Activated T-cell treated with anti-CD3 and anti-CD28 coated beads for 24 hours (primary cell): ENCODE measurements at places on chromosomes 2 and 18.

DNA sequence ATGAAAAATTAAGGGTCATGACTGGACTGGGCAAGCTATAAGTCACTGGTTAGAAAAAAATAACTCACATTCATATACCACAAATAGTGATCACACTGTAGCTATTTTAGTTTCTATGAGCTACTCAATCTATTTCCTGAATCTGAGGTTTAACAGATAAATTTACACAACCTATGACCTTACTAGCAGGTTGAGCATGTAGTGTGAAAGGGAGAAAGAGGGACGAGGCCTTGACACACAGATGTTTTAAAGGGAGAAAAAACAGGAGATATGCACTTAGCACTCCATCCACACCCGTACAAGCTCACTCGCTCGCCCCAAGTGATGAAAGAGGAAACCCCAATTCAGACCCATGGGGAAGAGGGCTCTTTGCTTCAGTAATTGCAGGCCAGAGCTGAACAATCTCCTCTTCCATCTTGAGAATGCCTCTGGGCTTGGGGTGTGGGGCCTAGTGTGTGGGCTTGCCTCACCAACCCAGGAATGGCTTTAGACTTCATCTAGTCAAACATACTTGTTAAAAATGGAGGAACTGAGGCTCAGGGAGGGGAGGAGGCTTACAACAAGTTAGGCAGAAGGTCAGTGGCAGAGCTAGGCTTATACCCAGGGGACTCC is 10.7 kb downstream of the CYRIA start:
- DNase-seq = no peak

- no peak for DNase-seq
Observed at GRCh38 chr2:228543117-228543516, 361.6 kb upstream of the SPHKAP start.

DNA sequence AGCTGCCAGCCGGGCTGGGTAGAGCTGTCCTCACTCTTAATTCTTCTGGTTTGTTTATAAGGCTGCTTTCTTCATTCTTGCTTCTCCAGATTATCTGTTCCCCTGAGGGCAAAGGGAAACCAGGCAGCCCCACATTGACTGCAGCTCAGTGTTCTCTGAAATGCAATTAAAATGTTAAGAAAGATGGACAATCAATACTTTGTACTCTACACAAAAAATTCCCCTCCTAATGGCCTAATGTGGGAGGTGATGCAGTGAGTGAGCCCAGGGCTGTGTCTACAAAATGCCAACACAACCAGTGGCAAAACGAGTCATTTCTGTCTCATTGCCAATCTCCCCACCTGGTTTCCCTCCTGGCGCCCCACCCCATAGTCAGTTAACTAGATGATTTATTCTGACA is 541.7 kb upstream of the RAB6C start:
- DNase-seq = no peak

- DNase-seq = no peak
Observed at GRCh38 chr18:3180325-3180724, 39.4 kb downstream of the MYOM1 start.

GRCh38 chr2:216683846-216684245 is 11.5 kb downstream of the IGFBP5 start:
- no peak for DNase-seq

DNA sequence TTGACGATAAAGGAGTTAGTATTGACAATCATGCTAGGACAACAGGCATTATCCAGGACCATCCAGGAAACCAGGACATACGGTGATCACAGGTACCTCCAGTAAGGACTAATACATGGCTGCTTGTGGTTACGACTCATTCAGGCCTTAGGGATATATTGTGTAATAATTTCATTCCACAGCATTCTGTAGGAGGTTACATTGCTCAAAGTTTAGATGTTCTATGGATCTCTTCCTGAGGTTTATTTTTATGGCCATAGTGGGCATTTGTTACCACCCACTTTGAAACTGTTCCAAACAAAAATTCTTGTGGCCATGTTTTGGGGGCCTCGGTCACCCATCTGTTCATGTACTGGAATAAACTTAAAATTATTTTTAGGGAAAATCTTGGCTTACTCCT is 431.6 kb downstream of the METTL4 start:
- no peak for DNase-seq

DNA sequence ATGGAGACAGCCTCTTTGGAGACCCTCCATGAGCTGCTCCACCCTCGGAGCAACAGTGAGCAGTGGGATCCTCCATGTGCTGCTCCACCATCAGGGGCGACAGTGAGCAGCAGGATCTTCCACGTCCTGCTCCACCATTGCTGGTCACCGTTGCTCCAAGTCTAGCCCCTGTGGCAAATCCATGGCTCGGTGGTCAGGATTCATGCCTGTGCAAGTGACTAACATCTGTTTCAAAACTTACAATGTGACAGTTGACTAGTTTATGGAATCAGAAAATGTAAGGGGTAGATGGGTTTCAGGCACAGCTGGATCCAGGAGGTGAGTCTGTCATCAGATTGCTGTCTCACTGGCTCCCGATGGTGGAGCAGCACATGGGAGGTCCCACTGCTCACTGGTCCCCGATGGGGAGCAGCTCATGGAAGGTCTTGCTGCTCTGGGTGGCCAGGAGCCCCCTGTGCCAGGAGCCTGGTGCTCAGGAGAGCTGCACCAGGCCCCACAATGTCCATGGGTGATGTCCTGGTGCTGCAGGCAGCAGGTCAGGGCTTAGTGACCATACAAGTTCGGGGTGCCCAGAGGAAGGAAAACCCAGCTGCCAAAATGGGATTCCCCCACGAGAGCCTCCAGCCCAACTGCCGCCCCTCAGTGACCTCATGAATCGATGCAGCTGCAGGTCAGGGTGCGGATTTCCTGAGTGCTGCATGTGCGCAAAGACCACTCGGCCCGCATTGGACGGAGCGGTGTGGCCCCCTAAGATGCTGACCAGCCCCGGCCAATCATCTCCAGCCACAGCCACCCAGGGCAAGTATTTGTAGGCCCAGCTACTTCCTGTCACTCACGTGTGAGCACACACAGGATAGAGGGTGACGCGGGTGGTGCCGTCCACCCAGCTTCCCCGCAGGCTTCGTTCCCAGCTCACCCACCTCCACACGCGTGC is 116.5 kb upstream of the OTOS start:
- DNase-seq = no peak

DNA sequence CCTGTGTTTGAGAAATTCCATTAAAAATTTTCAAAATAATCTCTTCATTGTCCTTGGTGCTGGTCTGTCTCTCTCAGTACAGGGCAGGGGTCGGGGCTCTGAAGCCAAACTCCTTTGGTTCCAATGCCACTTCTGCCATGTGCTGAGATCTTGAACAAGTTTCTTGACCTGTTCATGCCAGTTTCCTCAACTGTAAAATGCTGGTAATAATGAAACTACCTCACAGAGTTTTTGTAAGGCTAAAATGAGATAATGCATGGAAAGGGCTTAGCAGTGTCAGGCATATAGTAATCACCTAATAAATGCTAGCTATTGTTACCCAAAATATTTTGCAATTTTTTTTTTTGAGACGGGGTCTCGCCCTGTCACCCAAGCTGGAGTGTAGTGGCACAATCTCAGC is 16.9 kb upstream of the MREG start:
- DNase-seq = no peak

- no peak for DNase-seq
Observed at GRCh38 chr2:95307036-95307435, 9.9 kb downstream of the KCNIP3 start.

GRCh38 chr2:221446140-221446539 is 126.0 kb downstream of the EPHA4 start:
- no peak for DNase-seq

GRCh38 chr2:31429759-31430438 is 15.4 kb upstream of the XDH start:
- peak; percentile 26 for DNase-seq

GRCh38 chr2:10620481-10620880 is 69.3 kb downstream of the NOL10 start:
- no peak for DNase-seq

DNA sequence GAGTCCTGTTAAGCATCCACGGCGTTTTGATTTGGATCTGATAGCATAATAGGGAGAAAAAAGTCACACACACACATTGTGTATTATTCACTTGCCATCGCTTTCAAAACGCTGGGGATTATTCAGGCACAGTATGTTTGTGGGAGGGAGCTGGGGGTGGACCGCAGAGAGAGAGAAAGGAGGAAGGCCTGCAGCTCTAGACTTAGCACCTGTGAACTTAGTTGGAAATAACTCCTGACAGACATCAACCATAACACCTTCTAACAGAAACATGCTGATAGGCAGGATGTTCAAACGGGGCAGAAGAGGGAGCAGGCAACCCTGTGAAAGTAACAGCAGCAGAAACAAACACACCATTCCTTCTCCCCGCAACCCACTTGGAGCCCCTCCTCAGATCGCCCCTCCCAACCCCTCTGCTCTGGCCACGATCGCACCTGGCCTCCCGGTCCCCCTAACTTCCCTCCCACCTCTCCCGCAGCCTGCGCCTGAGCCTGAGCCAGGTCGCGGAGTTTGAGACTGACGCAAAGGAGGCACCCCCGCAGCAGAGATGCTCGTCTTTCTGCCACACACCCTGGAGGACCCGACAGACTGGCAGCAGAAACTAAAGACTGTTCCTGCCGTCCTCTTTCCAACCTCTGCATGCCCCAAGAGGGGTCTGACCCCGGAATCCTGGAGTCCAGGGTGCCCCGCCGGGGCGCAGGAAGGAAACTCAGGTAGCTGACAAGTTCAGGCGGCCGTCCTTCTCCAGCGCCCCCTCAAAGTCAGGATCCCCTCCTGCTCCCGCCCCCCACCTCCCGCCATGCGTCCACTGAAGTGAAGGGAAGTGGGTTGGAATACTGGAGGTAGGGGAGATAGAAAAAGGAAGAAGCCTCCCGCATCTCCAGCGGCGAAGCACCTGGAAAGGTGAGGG is 738 bp downstream of the CHST9 start:
- DNase-seq = no peak

DNA sequence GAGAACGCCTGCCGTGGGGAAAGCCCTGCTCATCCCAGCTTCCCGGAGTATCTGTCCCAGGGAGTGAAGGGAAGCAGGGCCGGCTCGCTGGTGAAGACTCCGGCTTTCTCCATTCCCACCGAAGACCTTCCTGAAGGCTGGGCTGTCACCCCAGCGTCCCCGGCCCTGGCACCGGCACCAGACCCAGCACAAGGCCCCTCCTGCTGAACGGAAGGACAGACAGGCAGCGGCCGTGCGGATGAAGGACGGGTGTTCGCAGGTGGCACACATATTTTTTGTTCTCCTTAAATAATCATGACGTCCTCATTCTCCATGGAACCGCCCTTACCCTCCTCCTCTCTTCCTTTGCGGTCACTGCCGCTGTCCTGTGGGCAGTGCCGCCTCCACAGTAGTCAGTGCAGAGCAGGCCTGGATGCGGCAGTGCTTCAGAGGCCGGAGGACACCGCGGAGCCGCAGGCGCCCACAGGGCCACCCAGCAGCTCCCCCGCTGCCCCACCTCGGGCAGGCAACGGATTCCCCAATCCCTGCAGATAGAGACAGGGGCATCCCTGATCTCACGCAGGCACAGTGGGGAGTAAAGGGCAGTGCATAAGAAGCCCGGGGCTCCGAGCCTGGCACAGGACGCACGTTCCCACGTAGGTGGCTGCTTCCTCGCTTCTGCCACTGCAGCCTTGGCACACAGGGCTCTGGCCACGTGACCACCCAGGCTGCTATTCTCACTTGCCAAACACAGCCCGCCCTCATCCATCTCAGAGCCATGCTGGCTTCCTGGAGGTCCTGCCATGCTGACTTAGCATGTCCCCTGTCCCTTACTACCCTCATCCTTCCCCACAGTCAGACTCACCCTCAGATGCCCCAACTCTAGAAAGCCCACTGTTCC is 229.7 kb downstream of the EIPR1 start:
- no peak for DNase-seq
